Activated T-helper 1 cell treated with anti-CD3 and anti-CD28 coated beads, Interleukin-2, amount 50 U/mL, for 16 hours (primary cell): ENCODE measurements at places on chromosomes 2 and 18.

DNA sequence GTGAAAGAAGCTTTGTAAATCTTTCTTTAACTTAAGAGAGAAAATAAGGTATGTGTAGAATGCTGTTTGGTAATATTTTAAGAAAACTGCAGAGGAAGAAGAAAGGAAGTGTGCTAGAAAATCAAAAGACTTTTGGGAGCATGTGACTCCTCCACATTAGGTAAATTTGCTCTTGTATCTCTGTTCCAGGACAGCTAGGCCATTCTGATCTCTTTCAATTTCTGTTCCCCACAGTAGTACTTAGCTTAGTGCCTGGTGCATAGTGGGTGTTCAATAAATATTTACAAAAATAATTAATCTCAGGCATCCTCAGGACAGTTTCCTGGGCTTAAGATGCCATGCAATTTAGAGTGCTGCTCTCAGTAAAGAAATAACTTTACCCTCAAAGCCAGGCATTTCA lies 105.0 kb downstream of the GPD2 start:
- no peak for DNase-seq

DNA sequence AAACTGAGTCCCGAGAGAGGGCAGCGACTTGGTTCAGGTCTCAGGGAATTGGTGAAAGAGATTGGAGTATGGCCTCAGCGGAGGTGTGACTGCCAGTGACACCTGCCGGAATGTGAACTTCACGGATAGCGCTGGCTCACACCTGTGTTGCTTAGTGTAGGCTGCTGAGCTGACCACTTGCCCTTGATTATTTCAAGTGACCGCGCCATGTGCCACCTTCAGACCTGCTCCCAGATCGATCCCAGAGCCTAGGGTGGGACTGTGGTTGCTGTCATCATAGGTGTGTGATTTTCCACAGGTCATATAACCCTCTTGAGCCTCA lies 134.8 kb downstream of the GLI2 start:
- DNase-seq = no peak

DNA sequence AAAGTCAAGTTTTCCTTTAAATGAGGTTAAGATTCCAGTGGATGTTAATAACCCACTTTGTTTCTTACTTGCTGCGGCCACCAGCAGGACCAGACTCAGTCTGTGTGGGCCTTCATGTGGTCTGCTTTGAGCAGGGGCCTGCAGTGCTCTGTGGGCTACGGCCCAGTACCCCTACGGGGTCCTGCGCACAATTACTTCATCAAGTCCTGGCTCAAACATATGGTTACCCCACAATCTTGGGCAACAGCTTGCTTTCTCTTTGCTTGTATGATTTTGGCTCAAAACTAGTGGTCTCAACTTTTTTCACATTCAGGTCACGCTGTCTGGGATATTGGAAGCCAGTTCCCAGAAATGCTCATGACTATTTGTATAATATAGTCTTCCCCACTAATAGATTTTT lies 64.2 kb downstream of the PTPN2 start:
- DNase-seq = no peak

DNA sequence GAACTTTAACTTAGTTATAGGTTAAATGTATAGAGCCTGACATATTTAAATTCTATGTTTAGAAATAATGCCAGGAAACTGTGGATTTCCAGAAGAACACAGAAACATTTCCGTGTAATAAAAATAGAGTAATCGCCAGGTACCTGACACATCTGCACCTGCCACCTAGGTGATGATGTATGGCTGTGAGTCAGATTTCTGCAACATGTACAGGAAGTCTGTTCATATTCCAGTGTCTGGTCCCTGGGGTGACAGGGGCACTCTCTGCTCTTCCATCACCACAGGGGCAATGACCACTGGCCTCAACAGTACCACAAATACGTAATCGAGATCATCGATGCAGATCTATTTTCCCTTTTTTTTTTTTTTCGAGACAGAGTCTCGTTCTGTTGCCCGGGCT lies 101.1 kb upstream of the LPIN2 start:
- no peak for DNase-seq

- DNase-seq = no peak
These were observed 89.2 kb downstream of the STPG4 start for GRCh38 chr2:47065771-47066380.

GRCh38 chr2:144849612-144850011 lies 329.7 kb upstream of the ZEB2 start:
- no peak for DNase-seq

- DNase-seq = no peak
These were observed 110.0 kb upstream of the EPB41L3 start for GRCh38 chr18:5653802-5654201.

- DNase-seq = no peak
These were observed 77.3 kb downstream of the SRBD1 start for GRCh38 chr2:45533771-45534170.

DNA sequence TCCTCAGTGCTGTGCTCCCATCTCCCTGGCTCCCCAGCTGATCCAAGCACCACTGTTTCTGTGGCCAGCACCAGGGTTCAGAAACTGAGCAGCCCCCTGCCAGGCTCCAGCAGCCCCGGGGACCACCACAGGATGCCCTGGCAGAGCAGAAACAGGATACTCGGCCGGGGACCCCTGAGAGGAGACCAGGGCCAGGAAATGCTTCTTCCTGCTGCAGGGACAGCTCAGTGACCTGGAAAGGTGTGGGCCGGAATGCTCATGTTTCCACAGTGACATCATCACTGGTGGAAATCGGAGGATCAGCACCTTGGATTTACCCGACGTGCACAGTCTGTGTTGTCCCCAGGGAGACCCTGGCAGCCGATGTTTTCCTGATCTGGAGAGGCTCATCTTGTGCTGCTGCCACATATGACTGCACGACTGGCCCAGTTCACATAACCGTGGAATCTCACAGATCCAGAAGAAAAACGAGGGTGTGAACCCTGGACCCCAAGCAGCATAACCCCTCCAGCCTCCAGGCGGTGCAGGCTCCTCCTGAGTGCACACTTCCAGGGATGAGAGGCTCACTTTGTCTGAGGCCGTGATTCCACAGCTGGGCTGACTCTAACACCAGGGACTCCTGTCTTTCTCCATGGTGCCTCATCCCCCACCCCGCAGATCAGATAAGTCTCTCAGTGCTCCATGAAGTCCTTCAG lies 58.0 kb downstream of the DDX1 start:
- no peak for DNase-seq
